Tibial artery (tissue), 4 donors: ENCODE measurements at places on chromosomes 11 and 22.

GRCh38 chr11:73116636-73117035 is 25.5 kb downstream of the FCHSD2 start:
- DNase-seq, result no peak

DNA sequence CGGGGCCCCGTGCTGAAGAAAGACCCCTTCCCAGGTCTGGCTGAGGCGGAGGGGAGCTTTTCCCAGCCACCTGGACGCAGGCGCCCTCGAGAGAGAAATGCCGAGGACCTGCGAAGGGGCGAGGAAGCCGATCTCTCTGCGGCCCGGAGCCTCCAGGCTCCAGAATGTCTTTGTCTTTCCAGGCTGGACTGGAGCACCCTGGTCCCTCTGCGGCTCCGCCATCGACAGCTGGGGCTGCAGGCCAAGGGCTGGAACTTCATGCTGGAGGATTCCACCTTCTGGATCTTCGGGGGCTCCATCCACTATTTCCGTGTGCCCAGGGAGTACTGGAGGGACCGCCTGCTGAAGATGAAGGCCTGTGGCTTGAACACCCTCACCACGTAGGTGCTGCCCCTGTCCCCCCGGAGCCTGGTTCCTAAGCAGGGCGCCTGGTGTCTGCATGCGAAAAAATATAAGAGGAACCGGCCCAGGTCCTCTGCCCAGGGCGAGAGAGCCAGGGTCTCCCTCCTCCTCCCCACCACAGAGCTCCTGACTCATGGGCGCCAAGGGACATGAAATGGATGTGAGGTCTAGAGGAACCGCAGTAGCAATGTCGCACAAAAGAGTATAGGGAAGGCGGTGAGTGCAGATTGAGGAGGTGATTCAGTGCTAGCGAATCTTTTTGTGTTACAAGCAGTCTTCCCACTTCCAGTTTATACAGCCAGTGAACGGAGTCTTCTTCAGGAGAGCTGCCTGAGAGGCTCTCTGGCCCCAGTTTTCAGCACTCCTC is 11.0 kb downstream of the GLB1L2 start:
- DNase-seq, result no peak

GRCh38 chr11:46723359-46723680 is 4.3 kb downstream of the F2 start:
- no peak for DNase-seq

GRCh38 chr22:49909476-49910205 is 8.6 kb downstream of the ALG12 start:
- no peak for DNase-seq

DNA sequence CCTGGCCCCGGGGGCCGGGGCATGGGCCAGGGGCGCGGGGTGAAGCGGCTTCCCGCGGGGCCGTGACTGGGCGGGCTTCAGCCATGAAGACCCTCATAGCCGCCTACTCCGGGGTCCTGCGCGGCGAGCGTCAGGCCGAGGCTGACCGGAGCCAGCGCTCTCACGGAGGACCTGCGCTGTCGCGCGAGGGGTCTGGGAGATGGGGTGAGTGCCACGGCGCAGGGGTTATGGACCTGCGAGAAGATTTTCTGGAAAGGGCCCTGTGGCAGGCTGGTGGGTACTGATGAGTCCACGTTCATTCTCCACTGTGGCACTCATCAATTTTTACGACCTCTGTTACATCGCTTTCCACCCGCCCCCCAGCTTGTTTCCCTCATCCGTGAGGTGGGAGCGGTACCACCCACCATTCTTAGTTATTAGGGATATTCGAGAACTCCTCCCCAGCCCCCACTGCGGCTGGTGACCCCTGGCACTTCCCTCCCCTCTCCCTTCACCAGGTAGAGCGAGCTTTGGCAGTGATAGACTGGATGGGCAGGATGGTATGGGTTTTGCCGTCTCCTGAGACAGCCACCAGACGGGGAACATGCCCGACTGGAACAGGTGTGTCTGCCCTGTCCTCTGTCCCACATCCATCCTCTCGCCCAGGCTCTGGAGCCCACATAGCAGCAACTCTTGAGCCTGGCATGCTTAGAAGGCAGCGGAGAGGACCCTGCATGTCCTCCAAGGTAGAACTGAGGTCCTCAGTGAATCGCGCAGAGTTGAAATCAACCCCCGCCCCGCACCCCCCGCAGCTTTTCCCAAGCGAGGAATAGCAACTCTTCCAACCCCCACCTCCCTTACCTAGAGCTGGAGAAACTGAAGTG is 562 bp downstream of the DGAT2 start:
- DNase-seq, result no peak

- no peak for DNase-seq
These were observed 83.4 kb upstream of the MYO18B start for GRCh38 chr22:25658633-25659032.

- DNase-seq, result no peak
These were observed 42.3 kb downstream of the EIF4ENIF1 start for GRCh38 chr22:31447337-31447736.

GRCh38 chr11:45156741-45157140 is 10.3 kb downstream of the PRDM11 start:
- DNase-seq, result no peak

DNA sequence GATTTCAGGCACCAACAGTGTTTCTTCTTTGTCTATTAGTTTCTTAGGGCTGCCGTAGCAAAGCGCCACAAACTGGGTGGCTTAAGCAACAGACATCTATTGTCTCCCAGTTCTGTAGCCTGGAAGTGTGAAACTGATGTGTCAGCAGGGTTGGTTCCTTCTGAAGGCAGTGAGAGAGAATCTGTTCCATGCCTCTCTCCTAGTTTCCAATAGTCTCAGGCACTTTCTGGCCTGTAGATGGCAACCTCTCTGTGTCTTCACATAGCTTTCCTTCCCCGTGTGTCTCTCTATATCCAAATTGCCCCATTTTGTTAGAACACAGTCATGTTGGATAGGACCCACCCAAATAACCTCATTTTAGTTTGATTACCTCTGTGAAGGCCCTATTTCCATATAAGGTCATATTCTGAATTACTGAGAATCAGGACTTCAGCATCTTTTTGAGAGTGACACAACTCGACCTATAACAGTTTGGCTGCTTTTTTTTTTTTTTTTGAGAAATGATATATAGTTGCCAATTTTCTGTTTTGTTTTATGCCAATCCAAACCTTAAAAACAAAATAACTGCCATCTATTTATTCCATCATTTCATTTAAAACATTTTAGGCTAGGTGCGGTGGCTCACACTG is 108.2 kb downstream of the SLC36A4 start:
- DNase-seq, result no peak

DNA sequence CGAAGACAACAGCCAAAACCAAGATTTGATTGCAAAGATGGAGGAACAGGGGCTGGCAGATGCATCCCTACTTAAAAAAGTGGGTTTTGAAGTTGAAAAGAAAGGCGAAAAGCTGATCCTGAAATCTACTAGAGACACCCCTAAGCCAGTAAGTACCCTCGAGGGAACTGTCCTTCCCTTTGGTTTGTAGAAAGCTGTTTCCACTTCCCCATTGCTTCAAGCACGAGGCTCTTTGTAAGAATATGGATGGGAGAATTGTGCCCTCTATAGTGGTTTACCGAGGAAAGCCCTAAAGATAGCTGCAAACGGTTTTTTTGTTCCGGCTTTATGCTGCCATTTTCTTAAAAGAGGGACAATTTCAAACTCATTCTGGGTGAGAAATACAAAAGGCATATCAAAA is 133.9 kb downstream of the WNT7B start:
- no peak for DNase-seq

DNA sequence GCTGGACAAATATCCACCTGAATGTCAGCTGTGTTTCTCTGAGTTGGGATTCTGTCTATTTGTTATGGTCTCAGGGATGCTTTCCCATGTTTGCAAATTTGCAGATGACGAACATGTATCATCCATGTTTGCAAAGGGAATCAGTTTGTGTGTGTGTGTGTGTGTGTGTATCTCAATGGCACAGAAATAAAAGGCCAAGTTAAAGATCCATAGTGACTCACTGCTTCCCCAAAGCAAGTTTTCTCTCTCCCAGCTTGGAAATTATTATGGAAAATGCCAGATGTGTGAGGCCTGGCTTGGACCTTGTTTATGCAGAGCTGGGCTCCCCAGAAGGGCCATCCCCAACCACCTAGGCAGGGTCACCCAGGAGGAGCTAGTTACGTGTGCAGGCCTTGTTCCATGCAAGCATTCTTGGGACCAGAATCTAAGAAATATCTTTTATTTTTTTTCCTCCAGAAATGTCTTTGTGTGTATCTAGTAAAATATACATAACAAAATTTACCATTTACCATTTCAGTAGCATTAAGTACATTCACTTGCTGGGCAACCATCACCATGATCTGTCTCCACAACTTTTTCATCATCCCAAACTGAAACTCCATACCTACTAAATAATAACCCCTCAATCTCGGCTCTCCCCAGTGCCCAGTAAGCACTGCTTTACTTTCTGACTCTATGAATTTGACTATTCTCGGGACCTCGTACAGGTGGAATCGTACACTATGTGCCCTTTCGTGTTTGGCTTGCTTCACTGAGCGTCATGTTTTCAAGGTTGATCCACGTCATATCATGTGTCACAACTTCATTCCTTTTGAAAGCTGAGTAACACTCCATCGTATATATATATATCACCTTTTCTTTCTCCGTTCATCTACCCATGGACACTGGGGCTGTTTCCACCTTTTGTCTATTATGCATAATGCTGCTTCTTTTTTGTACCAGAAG is 56.6 kb upstream of the WNT7B start:
- DNase-seq, result peak; percentile 53

GRCh38 chr11:3003396-3004231 is 11.5 kb upstream of the NAP1L4 start:
- DNase-seq, result no peak

DNA sequence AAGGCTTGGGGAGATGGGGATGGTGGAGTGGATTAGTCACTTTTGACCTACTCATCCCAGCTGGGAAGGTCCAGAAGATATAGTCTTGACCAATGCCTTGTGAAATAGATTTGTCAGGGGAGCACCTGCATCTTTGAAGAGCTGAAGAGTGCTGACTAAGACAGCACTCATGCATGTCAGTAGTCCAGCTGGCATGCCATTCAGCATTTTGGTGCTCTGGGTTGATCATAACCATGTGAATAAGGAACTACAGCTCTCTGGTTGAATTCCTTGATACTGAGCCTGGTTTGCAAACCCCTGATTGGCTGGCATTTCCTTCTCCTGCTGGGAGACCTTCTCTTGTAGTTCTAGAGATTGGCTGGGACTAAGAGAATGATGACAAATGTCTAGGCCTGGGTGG is 106.8 kb upstream of the ALX4 start:
- DNase-seq, result no peak

DNA sequence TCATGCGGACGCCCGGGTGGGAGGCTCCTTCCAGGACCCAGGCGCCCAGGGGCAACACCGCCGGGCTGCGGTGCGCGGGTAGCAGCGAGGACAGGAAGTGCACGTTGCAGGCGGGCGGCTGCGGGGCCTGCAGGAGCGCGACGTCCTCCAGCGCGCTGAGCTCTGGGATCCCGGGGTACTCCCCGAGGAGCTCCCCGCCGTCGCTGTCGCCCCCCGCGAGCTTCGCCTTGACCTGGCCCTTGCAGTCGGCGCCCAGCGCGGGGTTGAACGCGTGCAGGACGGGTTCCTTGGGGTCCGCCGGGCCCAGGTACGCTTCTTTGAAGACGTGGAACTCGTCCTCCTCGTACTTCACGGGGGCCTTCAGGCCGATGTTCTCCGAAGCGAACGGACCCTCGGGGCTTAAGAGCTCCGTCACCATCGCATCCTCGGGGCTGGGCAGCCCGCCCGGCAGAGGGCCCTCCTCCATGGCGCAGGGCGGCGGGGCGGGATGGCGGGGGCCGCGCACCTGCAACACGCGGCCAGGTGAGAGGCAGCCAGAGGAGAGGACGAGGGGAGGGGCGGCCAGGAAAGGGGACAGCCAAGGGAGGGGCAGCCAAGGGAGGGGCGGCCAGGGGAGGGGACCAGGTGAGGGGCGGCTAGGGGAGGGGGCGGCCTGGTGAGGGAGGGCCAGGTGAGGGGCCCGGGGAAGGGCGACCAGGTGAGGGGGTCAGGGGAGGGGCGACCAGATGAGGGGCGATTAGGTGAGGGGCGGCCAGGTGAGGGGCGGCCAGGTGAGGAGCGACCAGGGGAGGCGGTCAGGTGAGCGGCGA is 921 bp downstream of the TESMIN start:
- no peak for DNase-seq
